ENCODE measurements at places on chromosomes 6 and 20.

DNA sequence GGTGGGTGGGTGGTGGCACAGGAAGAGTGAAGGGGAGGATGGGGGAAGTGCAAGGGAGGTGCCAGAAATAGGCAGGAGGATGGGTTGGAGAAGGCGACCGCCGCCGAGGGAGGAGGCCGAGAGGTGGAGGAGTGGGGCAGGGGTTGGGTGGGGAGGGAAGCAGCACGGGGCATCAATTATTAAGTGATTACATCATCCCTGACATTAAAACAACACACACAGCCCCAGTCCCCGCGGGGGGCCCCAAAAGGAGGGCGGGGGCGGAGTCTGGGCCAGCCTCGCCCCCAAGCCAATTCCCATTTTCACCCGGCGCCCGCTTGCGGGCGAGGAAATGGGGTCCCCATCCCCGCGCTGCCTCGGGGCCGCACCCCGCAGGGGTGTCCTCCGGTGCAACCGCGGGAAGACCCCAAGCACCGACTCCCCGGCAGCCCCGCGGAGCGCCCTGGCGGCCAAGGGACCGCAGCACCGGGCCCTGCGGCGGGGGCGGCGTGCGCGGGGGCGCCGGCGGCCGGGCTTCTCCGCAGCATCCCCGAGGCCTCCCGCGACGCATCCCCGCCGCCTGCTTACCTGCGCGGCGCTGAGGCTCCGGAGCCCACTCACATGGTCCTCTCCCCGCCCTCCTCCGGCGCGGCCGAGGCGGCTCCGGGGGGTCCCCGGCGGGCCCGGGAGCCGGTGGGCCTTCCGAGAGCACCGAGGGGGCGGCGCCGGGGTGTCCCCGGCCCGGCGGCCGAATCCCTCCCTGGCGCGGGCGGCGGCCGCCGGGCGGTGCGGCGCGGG lies 663 bp downstream of the FYN start:
- peak; percentile 74 for DNase-seq

GRCh38 chr20:54067606-54068174 lies 2.7 kb downstream of the BCAS1 start:
- DNase-seq: no peak

DNA sequence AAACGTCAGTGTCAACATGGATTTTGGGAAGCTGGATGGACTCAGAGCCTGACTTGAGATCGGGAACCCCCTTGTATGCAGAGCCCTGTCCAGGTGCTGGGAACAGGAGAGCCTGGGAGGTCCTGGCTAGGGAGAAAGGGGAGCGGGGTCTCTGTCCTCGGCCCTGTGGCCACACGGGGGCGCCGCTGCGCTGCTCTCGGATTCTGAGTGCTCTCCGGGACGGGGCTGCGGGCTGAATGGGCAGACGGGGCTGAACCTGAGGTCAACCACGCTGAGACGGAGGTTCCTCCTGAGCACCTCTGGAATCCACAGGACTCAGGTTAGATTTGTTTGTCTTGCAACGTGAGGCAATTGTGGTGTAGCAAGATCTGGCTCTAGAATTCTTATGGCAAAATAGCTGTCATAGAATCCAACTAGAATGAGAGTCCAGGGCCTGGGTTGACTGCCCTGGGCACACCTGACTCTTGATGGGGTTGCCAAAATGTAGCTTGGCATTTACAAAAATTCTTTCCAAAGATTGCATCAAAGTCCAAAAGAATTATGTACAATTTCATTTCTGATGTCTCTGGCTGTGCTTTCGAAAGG lies 20.6 kb upstream of the HLA-F start:
- peak; percentile 63 for DNase-seq

DNA sequence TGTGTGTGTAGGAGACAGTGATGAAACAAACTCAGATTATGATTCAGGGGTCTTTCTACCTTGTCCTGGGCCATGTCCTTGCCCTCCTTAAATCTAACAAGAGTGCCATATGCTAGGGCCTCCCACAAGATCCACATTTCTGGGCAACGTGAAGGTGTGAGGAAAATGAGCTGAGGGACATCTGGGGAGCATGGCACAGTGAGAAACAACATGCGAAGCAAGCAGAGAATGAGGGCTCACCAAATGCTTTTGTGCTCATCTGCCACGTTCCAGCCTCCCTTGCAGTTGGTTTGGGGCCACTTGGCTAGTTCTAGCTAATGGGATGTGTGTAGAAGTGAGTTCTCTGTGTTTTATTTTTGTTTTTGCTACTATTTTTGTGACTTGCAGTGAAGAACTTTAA lies 21.4 kb upstream of the RNF182 start:
- DNase-seq: no peak

DNA sequence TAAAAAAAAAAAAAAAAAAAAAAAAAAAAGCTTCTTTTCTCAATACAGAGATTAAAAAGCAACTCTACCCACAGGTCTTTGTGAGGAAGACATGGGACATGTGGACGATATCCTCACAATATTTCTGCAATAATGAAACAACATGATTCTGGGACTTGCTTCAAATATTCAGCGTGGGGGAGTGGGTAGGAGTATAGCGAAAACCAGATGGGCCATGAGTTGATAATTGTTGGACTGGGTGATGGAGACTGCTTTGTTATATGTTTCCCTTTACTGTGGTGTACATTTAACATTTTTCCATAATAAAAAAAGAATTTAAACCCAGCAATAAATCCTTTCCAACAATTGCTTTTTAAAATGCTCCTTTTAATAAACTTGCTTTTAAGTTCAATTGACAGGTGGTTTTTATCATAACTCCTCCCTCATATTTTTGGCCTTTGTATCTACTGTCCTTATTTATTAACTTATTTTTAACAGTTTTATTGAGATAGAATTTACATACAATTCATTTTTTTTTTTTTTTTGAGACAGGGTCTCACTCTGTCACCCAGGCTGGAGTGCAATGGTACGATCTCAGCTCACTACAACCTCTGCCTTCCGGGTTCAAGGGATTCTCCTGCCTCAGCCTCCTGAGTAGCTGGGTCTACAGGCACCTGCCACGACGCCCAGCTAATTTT lies 40.4 kb upstream of the ARFGEF2 start:
- DNase-seq: no peak

DNA sequence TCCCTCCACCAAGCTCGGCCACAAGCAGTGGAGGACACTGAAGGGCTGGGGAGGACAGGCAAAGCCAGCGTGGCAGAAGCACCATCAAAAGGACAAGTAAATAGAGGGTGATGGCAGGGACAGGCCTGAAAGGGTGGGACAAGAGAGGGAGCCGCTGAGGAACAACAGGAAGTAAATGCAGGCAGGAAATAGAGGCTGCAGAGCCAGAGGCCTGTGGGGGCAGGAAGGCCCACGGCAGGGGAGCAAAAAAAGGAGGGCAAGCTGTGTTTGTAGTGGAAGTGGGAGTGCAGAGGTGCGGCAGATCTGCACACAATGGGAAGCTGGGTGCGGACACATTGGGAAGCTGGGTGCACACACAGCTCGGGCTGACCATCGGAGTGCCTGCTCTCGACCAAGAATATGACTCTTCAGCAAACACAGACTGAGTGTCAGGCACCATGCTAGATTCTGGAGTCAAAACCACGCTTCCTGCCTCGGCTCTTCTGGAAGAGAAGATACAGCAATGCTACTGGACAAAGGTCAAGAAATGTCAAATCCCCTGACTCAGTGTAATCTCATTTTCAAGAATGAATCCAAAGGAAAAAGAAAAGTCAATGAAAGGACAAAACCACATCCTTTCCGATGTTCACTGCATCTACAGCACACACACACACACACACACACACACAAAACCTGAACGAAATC lies 40.4 kb upstream of the RAB22A start:
- no peak for DNase-seq

DNA sequence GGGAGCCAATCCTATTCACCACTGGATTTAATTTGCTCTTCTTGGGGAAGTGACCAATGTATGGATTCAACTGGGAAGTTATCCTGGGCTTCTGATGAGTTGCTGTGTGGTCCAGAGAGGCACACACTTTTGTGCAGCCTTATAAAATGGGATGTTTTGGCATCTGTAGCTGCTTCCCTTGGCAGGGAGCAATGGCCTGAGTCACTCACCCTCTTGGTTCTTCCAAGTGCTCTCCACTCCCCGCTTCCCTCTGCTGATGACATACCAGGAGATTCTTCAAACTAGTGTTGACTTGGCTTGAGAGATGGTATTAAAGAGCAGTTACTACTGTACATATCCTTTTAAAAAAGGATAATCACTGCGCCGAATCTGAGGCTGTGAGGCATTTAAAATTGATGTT lies 105.8 kb downstream of the JARID2 start:
- DNase-seq: no peak

DNA sequence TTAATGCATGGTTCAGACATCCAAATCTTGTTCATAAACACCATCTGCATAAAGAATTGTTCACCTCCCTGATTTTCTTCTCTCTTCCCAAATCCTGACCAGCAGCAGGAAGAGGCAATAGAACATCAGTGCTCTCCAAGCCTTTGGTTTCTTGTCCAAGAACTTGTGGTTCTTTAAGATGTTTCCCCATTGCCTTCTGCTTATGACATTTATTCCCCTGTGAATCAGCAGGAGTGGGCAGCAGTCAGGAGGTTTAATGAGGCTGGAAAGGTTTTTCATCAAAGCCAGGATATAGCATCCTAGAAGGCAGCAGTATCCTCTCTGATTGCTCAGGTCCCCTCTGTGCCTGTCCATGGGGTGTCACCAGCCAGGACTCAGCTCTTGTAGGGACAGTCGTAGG lies 5.3 kb downstream of the HDDC2 start:
- no peak for DNase-seq

DNA sequence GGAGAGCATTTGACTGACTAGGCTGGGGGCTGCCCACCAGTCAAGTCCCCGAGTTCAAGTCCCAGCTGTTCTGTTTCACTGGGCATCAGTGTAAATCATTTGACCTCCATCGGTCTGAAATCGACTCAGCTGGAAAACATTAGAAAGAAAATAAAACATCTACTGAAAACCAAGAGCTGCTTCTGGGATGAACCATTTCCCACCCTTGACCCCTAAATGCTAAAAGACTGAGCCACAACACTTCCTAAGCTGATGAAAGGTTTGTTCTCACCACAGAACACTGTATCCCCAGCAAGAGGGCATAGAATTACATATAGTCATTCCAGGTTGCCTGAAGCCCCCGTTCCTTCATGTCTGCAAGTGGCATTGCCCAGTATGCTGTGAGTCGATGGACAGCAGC lies 237.0 kb upstream of the TAB2 start:
- DNase-seq: no peak

DNA sequence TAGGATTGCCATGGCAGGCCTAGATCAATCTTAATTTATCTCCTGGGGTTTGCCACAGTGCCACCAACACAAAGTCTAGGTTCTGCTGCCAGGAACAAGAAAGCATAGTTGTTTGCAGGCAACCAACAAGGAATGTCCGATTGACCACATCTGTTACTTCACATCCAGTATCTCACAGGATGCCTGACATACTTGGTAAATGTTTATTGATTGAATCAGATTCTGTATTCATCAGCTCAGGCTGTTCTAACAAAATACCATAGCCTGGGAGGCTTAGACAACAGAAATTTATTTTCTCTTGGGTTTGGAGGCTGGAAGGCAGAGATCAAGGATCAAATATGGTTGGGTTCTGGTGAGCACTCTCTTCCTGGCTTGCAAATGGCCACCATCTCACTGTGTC lies 26.3 kb upstream of the MC3R start:
- no peak for DNase-seq

DNA sequence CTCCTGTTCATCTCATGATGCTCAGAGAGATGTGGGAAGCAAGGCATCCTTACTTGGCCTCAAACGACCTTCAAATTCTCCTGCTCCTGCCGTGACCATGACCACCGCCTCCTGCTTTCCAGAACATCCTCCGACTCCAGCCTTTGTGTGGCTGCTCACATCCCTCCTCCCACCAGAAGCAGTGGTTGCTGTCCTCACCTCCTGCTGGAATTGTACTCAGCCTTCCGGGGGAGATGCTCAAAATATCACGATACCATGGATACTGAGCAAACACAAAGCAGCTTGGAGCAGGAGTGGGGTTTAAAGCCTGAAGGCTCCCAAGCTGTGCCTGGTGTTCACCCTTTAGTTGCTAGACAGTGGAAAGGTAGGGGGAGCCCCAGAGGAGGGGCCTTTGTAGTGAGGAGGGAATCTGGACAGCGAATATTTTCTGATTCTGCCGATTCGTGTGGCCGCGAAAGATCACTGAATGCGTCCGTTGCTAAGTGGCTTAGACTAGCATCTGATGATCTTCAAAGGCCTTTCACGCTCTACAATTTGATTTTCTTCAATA lies 9.3 kb upstream of the DUSP22 start:
- no peak for DNase-seq

- no peak for DNase-seq
Measured at GRCh38 chr6:90610301-90610750, 23.5 kb upstream of the MAP3K7 start.
